ENCODE measurements at places on chromosomes 3 and 15. TPM values are rescaled to one million over a fixed set of nuclear protein-coding genes. Genes with fewer than 3 reads are reported as not detected.
A peak's percentile ranks its signal among the peaks of the same experiment; 100 is the strongest.

The AHSG gene
- polyA plus RNA-seq, result 0.04 TPM

The THPO gene
- polyA plus RNA-seq, result not detected

DNA sequence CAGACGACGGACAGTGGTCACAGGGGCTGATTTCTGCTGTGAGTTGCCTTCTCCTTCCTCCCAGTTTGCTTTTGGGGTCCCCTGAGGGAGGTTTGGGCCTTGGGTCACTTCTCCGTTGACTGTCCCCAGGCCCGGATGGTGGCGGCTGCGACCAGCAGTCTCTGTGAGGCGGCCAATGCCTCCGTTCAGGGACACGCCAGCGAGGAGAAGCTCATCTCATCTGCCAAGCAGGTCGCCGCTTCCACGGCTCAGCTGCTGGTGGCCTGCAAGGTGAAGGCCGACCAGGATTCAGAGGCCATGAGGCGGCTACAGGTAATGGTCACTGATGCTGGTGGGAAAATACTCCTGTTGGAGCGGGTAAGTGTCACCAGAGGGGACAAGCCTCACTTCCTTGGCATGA lies 206.8 kb upstream of the TPM1 start:
- H3K4me1 ChIP-seq, result peaks cover 5% of the 10 kb centered on the region
- no peaks in the 10 kb centered on the region for H3K27me3 ChIP-seq
- no peak overlapping the region for H3K27ac ChIP-seq

DNA sequence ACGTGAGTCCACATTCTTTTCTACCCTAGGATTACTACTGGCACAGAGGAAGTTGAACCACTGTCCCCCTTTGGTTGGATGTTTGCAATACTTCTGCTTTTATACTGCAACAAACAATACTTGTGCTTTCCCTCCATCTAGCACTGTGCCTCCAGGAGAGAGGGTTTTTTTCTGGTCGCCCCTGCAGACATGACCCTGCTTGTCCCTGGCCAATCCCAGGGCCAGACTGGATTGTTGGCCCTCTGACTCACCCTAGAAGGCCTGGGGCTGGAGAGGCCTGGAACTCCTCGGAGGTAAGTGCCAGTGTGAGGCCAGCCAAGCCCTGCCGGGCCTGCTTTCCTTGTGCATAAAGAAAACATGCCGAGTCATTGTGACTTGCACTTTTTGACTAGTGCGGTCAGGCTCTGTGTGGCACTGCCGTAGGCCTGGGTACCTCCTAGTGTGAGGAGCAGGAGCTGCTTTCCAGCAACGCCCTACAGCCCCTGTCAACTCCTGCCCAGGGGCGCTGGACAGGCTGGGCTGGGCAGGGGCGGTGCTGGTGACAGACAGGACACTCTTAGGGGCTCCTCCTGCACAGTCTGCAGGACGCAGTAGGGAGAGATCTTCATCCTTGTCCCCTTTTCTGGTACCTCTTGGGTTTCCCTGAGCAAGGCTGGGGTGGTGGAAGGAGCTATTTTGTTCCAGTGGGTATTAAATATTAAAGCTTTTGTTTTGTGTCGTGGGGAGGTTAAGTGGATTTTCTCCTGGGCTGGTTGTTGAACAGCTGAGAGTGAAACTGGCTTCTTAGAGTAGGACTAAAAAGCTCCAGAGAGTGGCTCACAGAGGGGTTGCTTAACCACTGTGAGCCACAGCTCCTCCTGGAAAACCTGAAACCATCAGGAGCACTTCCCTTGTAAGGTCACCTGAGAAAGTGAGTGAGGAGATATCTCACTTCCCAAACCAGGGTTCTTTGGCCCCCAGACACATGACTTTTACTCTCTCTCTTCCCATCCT lies 14.4 kb upstream of the TKT start:
- peak; percentile 97 for DNase-seq
- no peaks in the 10 kb centered on the region for H3K36me3 ChIP-seq
- H3K27ac ChIP-seq, result peak overlapping the region; percentile 89
- peaks cover 24% of the 10 kb centered on the region for H3K4me1 ChIP-seq
